Thoracic aorta (tissue), 2 donors: ENCODE measurements at places on chromosomes 12 and 14. TPM values are rescaled to one million over a fixed set of nuclear protein-coding genes. Genes with fewer than 3 reads are reported as not detected.

ACOT4 gene
- 1.3 TPM for total RNA-seq

DNA sequence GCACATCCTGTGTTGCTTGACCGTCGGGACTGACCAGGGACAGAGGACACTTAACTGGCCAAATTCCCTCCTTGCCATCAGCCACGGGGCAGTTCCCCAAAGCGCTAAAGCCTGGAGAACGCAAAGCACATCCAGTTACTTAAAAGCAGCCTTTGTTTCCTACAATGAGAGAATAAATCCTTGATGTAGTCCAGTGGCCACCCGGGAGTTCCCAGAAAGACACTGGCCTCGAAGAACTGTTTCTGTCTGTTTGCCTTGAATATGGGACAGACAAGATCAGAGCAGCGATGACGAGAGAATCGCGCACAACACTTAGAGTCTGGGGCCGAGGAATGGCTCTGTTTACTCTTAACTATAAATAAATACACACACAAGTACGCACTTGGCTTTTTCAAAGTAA lies 102.2 kb downstream of the TNFAIP2 start:
- no peak for DNase-seq

DNA sequence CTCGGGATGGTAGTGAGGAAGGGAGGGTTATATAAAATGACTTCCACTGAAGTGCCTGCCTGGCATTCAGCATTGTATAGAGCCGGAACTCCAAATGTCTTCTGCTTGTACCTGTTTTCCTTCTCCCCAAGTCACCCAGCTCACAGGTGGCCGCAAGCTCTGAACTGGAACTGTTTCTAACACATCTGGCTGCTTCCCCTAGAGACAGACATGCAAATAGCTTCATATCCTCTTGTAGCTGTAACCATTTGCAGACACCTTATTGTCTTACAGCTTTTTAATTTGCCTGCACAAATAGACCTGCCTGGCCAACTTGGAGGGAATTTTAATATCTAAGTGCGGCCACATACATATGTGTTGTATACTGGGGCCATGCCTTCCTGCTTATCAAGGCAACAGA lies 126.0 kb downstream of the CHST11 start:
- DNase-seq, result no peak

KRT6C gene
- total RNA-seq, result not detected

GRCh38 chr14:99809859-99810558 lies 16.8 kb downstream of the EML1 start:
- DNase-seq, result no peak

DNA sequence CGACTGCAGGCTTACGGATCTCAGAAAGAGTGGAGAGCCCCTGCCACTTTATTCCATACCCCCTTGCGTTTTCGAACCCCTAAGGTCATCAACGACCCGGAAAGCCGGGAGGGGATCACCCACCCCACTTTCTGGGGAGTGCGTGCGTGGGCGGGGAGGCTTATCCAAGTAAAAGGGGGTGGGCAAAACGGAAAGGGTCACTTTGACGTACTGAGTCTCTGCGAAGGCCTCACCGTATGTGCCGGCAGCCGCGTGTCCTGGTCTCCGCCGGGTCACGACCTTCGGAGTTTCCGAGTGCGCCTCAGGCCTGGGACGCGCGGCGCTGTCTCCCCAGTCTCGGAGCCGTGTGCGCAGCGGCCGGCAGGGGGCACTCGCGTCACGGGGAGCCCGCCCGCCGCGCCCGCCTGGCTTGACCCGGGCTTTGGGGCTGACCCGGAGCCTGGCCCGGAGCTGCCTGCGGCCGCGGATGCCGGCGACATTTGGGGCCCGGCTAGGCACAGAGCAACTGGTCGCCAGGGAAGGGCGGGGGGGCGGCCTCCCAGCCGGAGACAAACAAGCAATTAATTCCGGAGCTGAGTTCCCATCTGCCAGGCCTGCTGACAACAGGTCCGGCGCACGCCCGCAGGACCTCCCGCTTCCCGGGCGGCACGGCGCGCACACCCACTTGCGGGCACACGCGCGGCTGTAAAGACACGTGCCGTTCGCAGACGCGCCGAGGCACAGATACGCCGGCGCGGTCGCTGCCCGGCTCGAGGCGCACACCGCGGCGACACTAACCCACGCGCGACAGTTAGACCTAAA lies 890 bp upstream of the KIF26A start:
- DNase-seq, result no peak

DHRS2 gene
- total RNA-seq, result not detected

GRCh38 chr12:101698800-101699347 lies 1.4 kb downstream of the CHPT1 start:
- DNase-seq, result no peak

RALGAPA1 gene
- 73.2 TPM for total RNA-seq

SSPN gene
- 50.9 TPM for total RNA-seq

GRCh38 chr12:25187781-25188180 lies 7.2 kb downstream of the DNAI7 start:
- no peak for DNase-seq

- no peak for DNase-seq
Measured at GRCh38 chr12:107478881-107479280, 206.7 kb upstream of the PWP1 start.

DNA sequence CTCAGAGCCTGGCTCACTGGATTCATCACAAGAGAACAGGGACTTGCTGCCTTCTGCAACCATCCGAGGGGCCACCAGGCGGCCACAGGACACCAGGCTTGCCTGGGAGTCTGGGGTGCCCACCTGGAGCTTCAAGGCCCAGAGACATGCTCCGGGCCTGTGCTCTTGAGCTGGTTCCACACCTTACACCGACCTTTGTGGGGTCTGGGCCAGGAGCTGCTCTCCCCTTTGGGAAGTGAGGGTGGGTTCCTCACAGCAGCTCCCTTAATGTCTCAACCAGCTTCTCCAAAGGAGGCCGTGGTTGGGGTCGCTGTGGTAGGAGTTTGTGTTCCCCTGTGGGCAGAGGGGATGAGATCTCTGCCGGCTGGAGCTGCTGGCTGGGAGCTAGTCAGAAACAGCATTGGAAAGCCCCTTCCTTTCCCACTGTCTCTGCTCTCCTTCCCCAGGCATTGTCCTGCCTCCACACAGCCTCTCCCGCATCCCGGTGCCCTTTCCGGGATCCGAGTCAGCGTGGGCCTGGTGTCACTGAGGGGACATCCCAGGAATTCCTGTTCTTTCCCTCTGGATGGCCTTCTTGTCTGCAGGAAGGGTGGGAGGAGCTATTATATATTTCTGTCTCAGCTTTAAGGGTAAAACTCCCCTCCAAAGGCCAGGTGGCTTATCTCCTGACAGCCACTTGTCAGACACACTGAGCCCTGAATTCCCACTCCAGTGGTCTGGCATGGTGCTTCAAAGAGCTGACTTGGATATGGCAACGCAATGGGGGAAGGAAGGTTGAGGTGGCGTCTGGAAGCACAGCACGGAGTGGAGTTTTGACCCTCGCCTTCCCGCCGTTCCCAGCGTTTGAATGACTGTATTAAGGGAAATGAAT lies 5.1 kb upstream of the PAPLN start:
- DNase-seq, result no peak

GZMH gene
- total RNA-seq, result not detected

GRCh38 chr12:111453071-111453989 lies 47.6 kb downstream of the SH2B3 start:
- no peak for DNase-seq

GRCh38 chr14:59336098-59336497 lies 129.1 kb downstream of the GPR135 start:
- DNase-seq, result no peak
